ENCODE measurements at places on chromosomes 3 and 15. TPM values are rescaled to one million over a fixed set of nuclear protein-coding genes. Genes with fewer than 3 reads are reported as not detected.

ZSCAN29 gene
- 12.8 TPM for total RNA-seq

SCG3 gene
- under 0.01 TPM for total RNA-seq

PGBD4 gene
- total RNA-seq, result 0.77 TPM

MAP1A gene
- total RNA-seq, result 25.5 TPM

BCL2A1 gene
- 0.12 TPM for total RNA-seq

KLHL6 gene
- not detected for total RNA-seq

ISY1 gene
- 20.8 TPM for total RNA-seq

PCSK6 gene
- total RNA-seq, result 10.7 TPM

TMEM207 gene
- total RNA-seq, result not detected

CHRFAM7A gene
- not detected for total RNA-seq

DAZL gene
- not detected for total RNA-seq

CEP97 gene
- total RNA-seq, result 3.4 TPM

CHRNA3 gene
- total RNA-seq, result not detected

APPL1 gene
- 20.3 TPM for total RNA-seq

HRG gene
- total RNA-seq, result not detected

ZNF501 gene
- total RNA-seq, result 3.7 TPM

Measured in pericardium fibroblast (primary cell).